Mesenchymal stem cell (in vitro differentiated cells and primary cell): ENCODE measurements at places on chromosomes 1 and 21.

GRCh38 chr1:61606448-61607312 is 118.3 kb downstream of the TM2D1 start:
- DNase-seq: no peak

GRCh38 chr1:243850452-243851256 is 611 bp upstream of the AKT3 start:
- peak; percentile 82 for DNase-seq

DNA sequence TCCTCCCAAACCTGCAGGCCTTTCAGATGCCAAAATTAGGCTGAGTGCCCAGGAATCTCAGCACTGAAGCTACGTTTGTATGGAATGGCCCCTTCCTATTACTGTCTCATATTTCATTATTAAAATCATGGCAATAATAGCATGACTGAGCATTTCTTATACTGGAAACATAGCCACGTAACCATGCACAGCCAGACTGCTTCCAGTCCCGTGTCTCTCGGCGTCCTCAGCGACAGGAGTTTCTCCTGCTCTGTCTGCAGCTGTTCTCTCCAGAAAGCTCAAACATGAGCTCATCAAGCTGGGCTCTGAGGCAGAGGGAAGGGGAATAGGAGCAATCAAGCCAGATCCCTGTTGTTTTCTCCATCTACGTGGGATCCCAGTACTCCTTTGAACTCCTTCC is 104.0 kb downstream of the CDC7 start:
- no peak for DNase-seq

GRCh38 chr1:57927003-57927402 is 503.1 kb upstream of the DAB1 start:
- DNase-seq: no peak

- peak; percentile 9 for DNase-seq
Observed at GRCh38 chr1:38724160-38725131, 135.1 kb downstream of the RRAGC start.

GRCh38 chr1:10387677-10388386 is 11.0 kb upstream of the PGD start:
- DNase-seq: peak; percentile 66

GRCh38 chr1:18537386-18538306 is 56.9 kb downstream of the KLHDC7A start:
- DNase-seq: no peak

GRCh38 chr21:32710987-32711386 is 16.8 kb downstream of the SYNJ1 start:
- no peak for DNase-seq

GRCh38 chr1:50426108-50426700 is 3.0 kb upstream of the DMRTA2 start:
- no peak for DNase-seq

DNA sequence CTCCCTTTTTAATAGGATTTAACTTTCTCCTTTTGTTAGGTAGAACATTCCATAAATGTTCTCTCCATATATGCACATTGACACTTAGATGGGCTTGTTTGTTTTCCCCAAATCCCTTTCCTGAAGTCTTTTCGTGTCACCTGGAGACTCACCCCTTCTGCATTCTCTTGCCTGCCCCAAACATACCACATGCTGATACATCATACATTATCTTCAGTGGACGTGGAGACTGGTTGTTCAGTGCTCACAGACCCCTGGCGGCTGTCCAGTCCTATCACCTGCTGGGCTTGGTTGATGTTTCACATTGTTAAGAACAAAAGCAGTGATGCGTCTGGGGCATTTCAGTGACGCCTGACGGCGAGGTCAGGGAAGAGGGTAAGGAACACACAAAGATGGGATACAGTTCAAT is 22.2 kb downstream of the FMOD start:
- no peak for DNase-seq

DNA sequence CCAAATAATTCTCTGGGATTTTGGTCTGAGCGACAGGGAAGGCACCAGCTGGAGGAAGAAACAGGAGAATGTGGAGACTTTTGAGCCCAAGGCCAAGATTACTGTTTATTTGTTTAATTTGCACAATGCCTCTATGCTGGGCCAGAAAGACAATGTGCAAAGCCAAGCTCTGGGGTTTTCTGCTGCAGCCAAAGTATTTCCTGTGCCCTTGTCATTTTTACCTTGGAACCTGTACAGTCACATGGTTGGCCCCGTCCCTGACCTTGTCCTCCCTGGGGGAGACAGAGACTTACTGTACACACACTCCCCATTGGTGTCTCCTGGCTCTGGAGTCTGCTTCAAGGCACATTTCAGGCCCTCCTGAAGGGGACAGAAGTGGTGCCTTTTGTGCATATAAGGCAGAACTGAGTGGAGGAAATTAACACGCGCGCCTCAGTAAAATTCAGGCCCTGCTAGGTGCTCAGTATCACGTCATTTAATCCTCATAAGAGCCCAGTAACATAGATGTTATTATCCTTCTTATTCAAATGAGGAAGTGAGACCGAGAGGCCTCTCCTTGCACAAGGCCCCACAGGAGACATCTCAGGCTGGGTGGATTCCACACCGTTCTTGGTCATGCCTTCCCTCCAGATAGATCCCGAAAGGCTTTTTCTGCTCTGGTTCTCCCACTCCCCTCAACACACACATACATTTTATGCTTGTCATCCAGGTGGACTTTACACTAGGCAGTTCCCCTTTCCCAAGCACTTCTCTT is 21.1 kb downstream of the C1orf115 start:
- no peak for DNase-seq

DNA sequence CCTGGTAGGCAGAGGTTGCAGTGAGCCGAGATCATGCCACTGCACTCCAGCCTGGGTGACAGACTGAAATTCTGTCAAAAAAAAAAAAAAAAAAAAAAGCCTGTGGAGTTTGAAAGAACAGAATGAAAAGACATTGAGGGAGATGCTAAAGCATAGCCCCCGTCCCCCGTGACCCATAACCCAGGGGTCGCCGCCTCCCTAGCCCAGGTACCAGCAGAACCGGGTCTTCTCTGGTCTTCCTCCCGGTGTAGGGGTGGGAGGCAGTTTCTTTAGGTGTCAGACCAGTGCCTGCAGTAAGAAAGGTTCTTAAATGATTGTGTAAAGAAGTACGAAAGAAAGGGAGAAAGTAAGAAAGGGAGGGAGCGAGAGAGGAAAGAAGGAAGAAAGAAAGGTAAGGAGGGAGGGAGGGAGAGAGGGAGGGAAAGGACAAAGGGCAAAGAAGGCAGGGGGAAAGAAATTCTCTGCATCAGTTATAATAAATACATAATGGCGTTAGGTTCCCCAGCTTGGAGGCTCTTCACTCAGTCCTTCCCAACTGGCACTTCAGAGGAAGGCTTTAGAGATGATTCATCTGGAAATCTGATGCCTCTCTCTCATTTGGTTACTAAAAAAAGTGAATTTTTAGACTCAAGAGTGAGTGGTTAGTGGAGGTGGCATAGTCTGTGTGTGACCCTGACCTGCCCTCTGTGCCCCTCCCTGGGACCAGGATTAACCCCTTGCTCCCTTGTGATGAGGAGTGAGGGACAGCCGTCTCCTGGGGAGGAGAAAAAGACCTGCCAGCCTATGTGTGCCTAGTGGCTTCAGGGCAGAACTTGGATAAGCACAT is 1.1 kb downstream of the IL24 start:
- peak; percentile 64 for DNase-seq

DNA sequence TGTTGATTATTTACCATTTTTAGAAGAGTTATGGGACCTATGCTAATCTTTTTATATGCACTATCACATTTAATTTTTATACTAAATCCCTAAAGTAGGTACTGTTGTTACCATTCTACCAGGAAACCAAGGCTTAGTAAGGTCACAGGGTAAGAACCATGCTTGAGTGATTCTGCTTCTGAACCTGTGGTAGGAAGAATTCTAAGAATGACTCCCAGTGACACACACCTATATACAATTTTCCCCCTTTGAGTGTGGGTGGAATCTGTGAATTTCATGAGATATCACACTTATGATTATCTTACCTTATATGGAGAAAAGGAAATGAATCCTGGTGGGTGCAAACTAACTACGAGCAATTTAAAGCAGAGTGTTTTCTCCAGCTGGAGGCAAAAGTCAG is 391.0 kb downstream of the USH2A start:
- DNase-seq: no peak

DNA sequence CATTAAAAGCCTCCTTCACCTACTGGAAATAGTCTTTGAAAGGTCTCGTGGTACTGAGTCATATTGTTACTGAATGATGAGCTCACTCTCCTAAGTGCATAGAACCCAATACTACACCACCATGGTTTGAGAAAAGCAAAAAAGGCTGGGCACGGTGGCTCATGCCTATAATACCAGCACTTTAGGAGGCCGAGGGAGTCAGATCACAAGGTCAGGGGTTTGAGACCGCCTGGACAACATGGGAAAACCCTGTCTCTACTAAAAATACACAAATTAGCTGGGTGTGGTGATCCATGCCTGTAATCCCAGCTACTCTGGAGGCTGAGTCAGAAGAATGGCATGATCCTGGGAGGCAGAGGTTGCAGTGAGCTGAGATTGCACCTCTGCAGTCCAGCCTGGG is 3.3 kb upstream of the HNRNPCL1 start:
- no peak for DNase-seq

DNA sequence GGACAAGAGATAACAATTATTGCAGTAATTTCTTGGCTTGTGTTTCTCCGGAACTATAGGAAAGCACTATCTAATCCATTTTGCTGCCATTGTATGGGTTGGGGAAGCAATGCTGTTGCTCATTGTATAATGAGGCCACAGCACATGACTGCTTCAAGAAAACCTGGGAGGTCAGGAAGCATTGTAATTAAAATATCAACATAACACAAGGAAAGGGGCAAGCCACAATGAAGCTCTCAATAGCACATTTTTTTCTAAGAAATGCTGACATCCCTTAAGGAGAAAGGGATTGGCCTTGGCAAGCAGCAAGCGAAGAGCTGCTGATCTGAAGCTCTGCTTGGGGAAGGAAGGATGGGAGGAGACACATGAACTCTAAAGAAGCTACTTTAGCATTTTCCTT is 44.0 kb downstream of the PLPP3 start:
- DNase-seq: no peak

DNA sequence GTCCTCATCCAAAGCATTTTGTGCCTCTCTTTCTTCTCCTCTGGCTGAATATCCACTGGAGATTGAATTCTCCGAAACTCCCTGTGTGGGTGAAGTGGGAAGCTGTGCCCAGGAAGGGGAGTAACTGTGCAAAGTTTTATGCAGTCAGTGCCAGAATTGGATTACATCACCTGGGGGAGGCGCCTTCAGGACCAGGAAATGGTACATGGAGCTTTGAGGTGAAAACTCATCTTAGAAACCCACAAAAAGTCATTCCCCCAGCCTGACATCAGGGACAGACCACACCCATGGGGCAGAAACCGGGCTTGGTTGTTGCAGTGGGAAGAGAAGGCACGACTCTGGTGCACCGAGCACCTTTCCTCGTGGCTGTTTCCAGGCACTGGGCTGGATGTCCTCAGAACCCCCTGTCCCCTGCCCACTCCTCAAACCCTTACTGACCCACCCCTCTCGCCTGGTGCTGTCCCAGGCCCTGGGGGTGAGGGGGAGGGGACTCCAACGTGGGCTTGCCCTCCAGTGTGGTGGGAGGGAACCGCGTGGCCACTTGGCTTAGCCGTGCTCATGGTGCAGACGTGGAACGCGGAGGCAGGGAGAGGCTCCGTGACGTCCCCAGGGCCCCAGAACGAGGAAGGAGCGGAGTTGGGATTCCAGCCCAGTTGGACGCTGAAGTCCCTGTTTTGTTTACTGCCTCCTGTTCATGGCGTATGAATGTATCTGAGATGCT is 15.7 kb downstream of the TFF3 start:
- DNase-seq: no peak

DNA sequence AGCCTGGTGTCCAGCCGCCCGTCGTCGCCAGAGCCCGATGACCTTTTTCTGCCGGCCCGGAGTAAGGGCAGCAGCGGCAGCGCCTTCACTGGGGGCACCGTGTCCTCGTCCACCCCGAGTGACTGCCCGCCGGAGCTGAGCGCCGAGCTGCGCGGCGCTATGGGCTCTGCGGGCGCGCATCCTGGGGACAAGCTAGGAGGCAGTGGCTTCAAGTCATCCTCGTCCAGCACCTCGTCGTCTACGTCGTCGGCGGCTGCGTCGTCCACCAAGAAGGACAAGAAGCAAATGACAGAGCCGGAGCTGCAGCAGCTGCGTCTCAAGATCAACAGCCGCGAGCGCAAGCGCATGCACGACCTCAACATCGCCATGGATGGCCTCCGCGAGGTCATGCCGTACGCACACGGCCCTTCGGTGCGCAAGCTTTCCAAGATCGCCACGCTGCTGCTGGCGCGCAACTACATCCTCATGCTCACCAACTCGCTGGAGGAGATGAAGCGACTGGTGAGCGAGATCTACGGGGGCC is 1.2 kb downstream of the OLIG2 start:
- no peak for DNase-seq

- DNase-seq: no peak
Observed at GRCh38 chr21:38531039-38531541, 32.8 kb upstream of the ERG start.

DNA sequence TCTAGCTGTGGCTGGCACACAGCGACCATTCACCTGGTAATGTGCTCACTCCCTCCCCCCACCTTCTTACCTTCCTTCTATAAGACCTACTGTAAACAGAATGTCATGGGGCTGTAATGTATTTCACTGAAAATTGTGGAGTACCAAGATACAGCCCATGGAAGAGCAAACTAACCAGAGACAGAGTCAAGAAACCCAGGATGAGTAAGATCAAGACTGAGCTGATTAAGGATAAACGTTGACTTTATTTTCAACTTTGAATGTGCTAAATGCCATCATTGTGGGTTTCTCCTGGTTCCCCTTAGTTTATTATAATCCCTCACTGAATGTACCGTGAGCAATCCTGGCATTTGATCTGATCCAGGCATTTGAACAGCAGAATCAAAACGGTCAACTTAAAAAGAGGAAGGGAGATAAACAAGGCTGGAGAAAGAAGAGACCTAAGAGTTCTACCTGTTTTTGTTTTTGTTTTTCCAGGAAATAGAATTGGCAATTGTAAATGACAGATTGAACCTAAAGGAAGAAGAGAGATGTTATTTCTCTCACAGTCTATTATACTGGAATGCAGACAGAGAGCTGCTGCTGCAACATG is 16.1 kb upstream of the ATP1B1 start:
- no peak for DNase-seq
